Epithelial cell of prostate (primary cell): ENCODE measurements at places on chromosomes 11 and 22.

DNA sequence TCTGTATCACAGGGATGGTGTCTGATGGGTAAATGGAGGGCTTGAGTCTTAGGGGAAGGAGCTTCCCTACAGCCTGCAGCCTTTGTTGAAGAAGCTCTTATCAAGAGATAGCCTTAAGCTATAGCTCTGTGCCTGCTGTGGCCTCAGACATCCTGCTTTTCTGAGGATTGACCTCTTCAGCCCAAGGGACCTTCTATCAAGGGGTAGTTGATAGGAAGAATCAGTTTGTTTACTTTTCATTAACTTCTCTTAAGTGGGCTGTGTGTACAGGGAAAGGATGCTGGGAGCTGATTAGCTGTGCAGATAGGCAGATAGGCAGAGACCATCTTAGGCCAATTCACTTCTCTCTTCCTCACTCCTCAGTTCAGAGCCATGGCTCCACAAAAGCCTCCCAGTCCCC, 151.8 kb upstream of the CADM1 start:
- no peak for DNase-seq

DNA sequence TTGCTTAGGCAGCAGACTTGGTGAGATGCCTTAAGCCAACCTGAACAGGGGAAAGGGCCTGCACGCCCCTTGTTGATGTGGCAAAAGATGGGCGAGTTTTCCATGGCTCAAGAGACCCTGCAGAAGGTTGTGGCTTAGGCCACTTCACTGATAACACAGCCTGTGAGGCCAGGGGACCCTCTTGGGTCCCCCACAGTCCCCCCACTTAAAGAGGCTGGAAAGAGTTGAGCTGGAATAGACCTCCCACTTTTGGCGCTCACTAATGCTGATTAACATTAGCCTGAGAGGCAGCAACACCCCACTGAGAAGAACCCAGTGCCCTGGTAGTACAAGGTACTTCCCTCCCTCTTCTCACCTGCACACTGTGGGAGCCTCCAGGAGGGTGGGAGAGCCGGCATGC, 107.5 kb downstream of the TRIM29 start:
- no peak for DNase-seq

DNA sequence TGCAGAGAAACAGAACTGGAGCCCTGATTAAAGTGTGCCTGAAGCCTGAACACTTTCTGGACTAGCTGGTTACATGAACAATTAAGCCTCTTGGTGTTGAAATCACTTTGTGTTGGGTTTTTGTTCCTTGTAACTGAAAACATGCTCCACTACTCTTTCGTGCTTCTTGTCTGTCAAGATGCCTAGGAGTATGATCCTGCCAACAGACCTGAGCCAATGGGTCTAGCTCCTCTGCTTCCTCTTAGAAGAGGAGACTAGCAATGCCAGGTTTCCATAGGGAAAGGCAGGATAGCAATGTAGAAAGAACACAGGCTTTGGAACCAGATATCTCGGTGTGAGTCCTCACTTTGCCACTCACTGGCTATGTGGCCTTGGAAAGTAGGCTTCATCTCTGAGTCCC, 40.3 kb downstream of the IRAG1 start:
- no peak for DNase-seq

GRCh38 chr22:19669570-19669969, 44.7 kb upstream of the SEPTIN5 start:
- no peak for DNase-seq

DNA sequence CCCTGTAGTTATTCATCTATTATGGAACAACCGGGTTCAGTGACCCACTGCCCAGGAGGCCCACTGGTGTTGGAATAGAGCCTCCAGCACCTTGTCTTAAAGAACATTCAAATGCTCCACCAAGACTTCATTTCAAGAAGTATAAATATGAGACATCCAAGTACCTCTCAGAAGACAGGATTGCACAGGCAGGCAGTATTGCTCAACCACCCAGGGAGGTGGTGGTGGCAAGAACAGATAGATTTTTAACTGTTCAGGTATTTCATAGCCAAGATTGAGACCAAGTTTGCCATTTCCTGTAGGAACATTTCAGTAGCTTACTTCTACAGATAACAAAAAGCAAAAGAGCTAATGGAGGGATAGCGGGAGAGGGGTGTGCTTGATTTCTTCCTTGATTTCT, 78.7 kb downstream of the COMMD9 start:
- DNase-seq = peak; percentile 29

DNA sequence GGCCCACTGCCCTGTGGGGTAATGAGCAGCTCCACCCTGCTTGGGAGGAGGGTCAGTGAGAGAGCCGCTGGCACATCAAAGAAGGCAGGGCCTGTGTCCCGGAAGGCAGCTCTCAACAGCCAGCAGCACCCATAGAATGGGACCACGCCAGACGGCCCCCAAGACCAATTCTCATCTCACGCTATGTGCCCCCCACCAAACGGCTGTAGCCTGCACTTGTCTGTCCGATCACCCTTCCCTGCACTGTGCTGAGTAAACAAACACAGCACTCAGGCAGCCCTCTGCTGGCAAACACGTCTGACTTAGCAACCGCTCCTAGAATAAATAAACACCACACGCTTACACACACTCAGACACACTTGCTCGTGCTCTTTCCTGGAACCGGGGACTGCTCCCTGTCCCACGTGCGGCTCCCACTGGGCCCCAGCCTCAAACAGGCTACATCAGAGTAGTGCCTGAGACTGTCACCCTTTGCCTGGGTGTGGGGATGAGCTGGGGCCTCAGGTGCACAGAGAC, 53.2 kb upstream of the CDON start:
- peak; percentile 36 for DNase-seq

GRCh38 chr11:73334384-73335203, 26.5 kb downstream of the ARHGEF17 start:
- DNase-seq = no peak

DNA sequence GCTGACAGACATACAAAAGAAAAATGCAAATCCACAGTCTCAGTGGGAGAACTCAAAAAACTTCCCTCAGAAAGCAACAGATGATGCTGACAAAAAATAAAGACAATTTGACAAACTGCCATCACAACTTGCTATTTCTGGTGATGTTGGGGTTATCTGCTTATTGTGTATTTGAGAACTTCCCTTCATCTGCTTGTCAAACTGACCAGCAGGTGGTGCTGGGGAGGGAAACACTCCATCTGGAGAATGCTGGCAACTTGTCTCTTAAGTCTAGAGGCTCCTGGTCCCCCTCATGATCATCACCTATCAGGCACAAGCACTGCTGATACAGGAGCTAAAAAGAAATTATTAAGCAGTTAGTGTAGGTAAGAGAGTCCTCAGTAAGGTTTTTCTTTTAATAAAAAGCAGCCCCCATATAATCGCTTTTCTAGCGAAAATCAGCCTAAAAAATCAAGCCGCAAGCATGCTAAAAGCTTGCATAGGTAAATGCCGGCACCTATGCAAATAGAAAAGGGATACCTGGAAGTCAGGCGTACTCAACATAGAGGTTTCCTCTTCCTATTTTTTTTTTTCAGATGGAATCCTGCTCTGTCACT, 9.8 kb upstream of the FAM111B start:
- DNase-seq = no peak

- DNase-seq = no peak
These were observed 7.0 kb downstream of the OVOL1 start for GRCh38 chr11:65793625-65794400.

DNA sequence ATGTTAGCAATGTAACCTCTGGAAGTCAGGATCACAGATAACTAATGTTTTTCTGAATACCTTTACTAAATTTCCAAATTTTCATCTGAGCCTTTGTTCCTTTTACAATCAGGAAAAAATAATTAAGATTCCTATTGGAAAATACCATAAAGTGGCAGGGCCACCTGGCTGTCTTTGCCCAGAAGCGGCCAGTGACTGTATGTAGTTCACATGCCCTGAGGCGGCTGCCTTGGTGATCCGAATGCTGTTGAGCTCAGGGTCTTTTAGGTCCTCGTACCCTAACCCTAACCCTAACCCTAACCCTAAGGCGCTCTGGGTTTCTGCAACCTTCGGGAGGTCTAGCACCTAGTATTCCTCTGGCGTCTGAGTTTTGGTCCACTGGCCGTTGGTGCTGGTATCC, 8.5 kb upstream of the ARFGAP3 start:
- no peak for DNase-seq

GRCh38 chr11:124194293-124195188, 11.4 kb downstream of the OR10D3 start:
- DNase-seq = no peak

DNA sequence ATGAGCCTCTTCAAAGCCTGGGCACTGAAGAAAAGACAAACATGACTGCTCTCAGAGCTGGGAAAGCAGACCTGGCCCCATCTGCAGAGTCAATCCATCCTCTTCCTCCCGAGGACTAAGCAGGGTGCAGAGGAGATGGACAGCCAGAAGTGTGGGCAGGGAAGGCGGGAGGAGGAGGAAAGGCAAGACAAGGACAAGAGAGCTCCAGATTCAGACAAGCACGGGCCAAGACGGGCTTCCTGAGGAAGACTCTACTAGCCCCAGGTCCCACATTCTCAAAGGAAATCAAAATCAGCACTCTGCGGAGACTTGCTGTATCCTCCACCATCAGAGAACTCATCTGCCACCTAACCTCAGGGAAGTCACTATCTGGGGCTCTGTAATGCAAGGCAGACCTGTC, 28.5 kb downstream of the OPCML start:
- no peak for DNase-seq

DNA sequence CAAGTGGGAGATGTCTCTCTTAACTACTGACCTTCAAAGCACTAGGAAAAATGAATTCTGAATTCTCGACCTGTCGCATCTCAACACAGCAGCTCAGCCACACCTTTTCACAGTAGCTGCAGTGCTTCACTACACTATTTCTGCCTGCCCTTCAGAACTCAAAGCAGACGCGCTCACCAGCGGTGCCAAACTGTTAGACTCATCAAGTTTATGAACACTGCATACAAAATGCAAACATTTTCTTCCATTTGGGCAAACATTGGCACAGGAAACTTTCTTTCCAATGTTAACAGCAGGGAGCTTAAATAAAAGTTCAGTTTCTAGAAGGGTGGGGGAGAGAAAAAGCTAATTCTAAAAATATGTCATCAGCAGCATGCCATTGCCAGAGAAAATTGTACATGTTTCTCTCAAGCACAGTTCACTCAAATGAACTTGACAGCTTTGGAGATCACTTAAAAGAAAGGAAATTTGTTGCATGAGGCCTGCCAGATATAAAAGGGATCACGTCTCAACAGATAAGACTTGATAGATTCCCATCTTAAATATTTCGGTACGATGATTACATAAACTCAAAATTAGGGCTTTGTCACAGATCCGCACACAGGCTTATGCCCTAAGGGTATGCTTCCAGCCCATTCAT, 82.7 kb downstream of the CADM1 start:
- no peak for DNase-seq

DNA sequence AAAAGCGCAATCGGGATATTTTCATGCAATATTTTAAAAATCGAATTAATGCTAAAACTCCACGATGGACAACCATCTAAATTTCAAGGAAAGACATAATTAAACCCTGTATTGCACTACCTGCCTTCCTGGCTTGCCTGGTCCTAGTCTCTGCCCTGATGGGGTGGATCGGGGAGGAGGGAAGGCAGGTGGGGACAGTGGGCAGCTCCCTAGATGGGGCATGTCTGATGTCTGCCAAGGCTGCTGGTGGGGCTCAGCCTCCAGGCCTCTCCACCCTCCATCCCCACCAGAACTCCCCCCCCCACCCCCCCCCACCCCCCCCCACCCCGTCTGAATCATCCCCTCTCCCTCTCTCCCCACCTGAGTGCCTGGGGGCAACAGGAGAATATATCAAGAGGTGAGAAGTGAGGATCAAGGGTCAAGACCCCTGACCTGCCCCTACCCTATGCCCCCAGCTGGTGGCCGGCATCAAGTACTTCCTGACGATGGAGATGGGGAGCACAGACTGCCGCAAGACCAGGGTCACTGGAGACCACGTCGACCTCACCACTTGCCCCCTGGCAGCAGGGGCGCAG, 650 bp downstream of the CST6 start:
- no peak for DNase-seq

GRCh38 chr11:59427068-59427382, 812 bp upstream of the OR5A2 start:
- DNase-seq = no peak

GRCh38 chr11:44842220-44842619, 108.5 kb downstream of the TP53I11 start:
- no peak for DNase-seq

GRCh38 chr11:126890561-126890960, 110.0 kb downstream of the KIRREL3 start:
- no peak for DNase-seq

- DNase-seq = peak; percentile 82
These were observed 21.8 kb downstream of the CLMP start for GRCh38 chr11:123173040-123173855.

GRCh38 chr11:100550912-100551632, 136.0 kb upstream of the ARHGAP42 start:
- DNase-seq = no peak

DNA sequence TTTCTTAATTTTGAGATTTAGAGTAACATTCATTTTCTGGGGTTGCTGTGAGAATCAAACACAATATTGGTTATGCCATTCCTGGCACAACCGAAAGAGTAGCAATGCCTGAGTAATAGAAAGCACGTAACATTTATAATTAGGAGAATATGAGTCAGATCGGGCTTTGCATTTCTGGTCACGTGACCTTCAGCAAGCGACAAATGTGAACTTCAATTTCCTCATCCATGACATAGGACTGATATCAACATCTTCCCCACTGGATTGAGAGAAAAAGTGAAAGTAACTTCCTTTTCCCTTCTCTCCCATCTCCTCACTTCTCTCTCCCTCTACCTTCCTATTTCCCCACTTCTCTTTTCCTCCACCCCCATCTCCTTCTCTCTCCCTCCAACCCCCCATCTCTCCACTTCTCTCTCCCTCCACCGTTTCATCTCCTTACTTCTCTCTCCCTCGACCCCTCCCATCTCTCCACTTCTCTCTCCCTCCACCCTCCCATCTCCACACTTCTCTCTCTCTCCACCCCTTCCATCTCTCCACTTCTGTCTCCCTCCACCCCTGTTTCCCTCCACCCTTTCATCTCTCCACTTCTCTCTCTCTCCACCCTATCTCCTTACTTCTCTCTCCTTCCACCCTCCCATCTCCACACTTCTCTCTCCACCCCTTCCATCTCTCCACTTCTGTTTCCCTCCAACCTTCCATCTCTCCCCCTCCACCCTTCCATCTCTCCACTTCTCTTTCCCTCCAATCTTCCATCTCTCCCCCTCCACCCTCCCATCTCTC, 33.5 kb upstream of the CAT start:
- DNase-seq = no peak

GRCh38 chr11:116510166-116510565, 262.6 kb downstream of the BUD13 start:
- DNase-seq = no peak

- DNase-seq = no peak
These were observed 6.6 kb upstream of the OR4B1 start for GRCh38 chr11:48210052-48210451.
